PC-9 (cell line): ENCODE measurements at places on chromosomes 2 and 18.

DNA sequence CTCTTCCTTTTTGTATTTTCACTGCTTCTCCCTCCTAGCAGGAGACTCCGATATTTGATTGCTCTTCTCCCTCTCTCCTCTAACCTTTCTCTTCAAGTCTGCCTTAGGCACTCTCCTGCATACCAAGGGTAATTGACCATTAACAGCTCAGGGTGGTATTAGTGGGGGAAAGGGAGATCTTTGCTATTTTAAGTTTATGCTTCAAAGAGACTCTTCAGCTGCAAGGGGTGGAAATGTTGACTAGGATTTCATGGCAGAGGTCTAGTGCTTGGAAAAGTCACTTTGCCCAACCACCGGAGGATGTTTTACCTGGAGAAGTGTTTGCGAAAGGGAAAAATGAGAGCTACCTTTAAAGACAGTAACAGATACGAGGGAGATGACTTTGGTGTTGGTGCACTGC lies 453.7 kb downstream of the SLC4A3 start:
- no peak for DNase-seq

DNA sequence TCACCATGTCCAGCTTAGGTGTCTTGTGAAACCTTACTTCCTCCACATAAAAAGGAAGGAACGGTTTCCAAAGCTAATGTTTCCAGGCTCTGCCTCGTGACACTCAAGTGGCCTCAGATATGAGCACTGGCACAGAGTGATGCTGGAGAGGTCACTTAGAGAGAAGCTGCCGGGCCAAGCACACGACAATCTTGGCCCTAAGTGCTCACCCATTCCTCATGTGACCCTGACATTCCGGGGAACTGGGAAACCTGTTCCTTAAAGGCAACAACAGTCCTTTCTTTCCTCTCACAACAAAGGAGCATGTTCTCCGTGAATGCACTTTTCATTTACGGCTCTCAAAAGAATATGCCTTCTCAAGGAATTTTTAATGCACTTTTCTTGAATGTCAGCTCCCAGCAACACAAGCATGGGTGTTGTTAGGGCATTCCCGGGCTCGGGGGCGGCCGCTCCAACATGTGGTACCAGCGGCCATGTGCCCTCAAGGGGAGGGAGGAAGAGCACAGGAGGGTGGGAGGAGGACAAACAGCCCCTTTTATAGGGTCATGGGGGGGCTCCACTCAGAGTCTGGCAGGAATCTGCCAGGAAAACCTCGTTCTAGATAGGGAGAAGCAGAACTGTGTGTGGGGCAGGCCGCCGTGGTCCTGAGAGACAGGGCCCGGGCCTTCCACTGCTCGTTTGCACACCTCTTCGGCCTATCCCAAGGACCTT lies 118.6 kb downstream of the MBP start:
- no peak for DNase-seq

- DNase-seq, result no peak
These were observed 110.7 kb downstream of the XRCC5 start for GRCh38 chr2:216219861-216220260.

GRCh38 chr2:95029898-95030341 lies 4.4 kb downstream of the MAL start:
- peak; percentile 90 for DNase-seq

GRCh38 chr2:112140205-112140802 lies 2.1 kb downstream of the FBLN7 start:
- DNase-seq, result no peak

- no peak for DNase-seq
These were observed 178.8 kb downstream of the ANAPC1 start for GRCh38 chr2:111705239-111705638.

GRCh38 chr2:197938555-197938954 lies 134.2 kb downstream of the PLCL1 start:
- no peak for DNase-seq

- DNase-seq, result no peak
These were observed 97.3 kb downstream of the SPATS2L start for GRCh38 chr2:200403814-200404213.

DNA sequence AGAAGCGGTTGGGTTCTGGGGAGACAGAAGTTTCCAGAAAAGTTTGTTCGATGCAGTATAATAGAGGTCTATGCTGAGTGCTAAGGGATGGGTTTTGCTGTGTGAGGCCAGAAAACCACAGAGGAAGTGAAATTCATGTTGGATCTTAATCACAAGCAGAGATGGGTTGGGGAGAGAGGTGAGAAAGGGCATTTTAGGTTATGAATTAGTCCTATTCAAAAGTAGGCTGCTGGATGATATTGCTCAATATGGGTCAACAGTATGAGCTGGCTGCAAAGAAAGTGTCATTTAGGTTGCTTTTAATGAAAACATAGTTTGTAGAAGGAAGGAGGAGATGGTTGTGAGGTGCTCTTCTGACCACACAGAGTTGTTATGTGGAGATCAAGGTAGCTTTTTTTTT lies 118.8 kb upstream of the LHCGR start:
- no peak for DNase-seq

GRCh38 chr2:70920367-70920715 lies 15.4 kb upstream of the ATP6V1B1 start:
- no peak for DNase-seq

DNA sequence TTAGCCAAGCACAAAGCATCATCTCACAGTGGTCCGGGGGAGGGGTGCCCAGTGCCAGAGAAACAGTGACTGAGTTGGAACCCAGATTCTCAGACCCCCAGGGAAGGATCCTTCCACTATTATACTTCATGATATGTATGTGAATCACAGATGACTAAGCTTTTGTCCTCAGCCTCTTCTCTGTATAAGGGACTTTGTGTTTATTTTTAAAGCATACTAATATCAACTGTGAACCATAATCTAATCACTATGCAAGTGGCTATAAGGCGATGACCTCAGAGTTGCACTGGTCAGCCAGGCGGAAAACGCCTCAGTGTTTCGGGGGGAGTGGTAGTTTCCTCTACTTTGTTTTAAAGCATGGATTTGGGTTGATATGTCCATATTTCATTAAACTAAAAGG lies 160.4 kb upstream of the TMEM200C start:
- no peak for DNase-seq
